Natural killer cell (primary cell): ENCODE measurements at places on chromosomes 4 and X. TPM values are rescaled to one million over a fixed set of nuclear protein-coding genes. Genes with fewer than 3 reads are reported as not detected.

The ELK1 gene
- 14.1 TPM for total RNA-seq

The CCNA2 gene
- 1.6 TPM for total RNA-seq

The LEF1 gene
- 24.5 TPM for total RNA-seq

The SLBP gene
- 29.5 TPM for total RNA-seq

The TMEM33 gene
- 30.3 TPM for total RNA-seq

The NCAPG gene
- total RNA-seq: 1.6 TPM

- DNase-seq: no peak
Observed at GRCh38 chr4:64001229-64001898, 407.9 kb downstream of the TECRL start.

GRCh38 chrX:37320541-37321203 lies 28.5 kb upstream of the PRRG1 start:
- no peak for DNase-seq

DNA sequence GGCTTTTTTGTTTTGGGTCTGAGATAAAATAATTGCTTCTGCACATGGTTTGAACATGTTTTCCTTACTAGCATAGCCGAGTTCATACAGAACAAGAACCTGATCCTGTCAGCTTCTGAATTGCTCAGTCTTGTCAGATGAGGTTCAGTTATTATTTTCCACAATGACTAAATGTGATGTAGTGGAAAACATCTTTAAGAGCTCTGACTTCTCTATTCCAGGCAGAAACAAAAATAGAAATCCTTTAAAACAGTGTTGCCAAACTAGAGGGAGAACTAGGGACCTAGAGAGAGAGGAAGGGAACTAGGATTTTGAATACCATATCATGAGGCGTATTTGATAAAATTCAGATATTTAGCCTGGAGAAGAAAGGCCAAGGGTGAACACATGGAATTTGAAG lies 2.0 kb downstream of the ATP6AP2 start:
- DNase-seq: no peak

GRCh38 chr4:6307891-6308290 lies 38.2 kb downstream of the WFS1 start:
- no peak for DNase-seq

DNA sequence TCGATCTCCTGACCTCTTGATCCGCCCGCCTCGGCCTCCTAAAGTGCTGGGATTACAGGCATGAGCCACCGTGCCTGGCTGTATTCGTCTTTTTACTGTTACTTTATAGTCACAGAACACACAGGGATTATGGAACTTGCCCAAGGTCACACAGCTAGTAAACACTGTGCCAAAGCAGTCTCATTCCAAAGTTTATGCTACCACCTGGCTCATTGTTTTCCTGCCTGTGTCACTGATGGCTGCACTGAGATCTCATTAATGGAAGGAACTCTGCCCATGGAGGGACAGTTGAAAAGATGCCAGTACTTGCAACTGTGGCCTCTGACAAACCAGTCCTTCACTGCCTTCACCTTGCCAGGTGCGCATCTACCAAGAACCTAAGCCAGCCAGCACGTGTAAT lies 517.7 kb downstream of the BCOR start:
- DNase-seq: no peak

GRCh38 chrX:46978341-46979291 lies 66.4 kb downstream of the JADE3 start:
- peak; percentile 48 for DNase-seq
